ENCODE measurements at places on chromosomes 5 and 9. TPM values are rescaled to one million over a fixed set of nuclear protein-coding genes. Genes with fewer than 3 reads are reported as not detected.

Gene SGCD
- 106 TPM for total RNA-seq

Gene ENTREP1
- total RNA-seq, result 11.6 TPM

Gene STK32A
- total RNA-seq, result 7.8 TPM

Gene IL5
- not detected for total RNA-seq

Gene FOXD4L4
- total RNA-seq, result not detected

Gene ASB6
- total RNA-seq, result 5.8 TPM

Gene GARNL3
- 58.0 TPM for total RNA-seq

Gene RIC1
- total RNA-seq, result 55.5 TPM

Gene ROPN1L
- 0.26 TPM for total RNA-seq

Data from urinary bladder (tissue), 4 donors.